ENCODE measurements at places on chromosomes 4 and X.

DNA sequence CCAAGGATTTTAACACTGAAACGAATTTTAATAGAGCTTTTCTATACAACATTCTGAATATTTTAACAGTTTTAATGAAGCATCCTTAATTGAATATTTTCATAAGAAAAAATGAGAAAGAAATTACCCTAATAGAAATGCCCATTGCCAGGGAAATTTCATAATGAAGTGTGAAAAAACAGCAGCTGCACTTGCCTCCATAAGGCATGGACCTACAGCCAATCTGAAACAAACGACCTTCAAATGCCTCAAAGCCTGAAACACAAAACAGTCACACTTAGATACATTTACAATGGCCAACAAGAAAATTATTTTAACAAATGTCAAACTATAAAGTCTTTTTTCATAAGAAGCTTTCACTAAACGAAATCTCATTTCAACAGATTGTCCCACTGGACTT, 74.4 kb downstream of the SLC9B1 start:
- no peak for DNase-seq

DNA sequence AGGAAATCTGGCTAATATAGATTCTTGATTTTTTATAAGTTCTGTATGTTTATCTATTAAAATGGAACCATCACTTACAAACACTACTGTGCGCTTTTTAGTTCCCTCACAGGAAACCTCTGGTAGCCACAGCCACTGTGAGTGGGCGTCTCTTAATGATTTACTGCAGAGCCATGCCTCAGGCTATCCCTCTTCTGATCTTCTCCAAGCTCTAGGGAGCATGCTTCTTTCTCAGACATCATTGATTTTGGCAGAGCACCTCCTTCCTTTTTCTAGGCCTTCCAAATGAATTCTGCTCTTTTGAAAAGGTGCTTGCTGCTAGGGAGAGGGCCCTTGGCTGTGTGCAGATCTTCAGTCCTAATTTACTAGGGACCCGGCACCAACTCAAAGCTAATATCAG, 61.1 kb upstream of the STS start:
- DNase-seq, result no peak

GRCh38 chr4:123809864-123810263, 413.3 kb downstream of the SPRY1 start:
- DNase-seq, result no peak

DNA sequence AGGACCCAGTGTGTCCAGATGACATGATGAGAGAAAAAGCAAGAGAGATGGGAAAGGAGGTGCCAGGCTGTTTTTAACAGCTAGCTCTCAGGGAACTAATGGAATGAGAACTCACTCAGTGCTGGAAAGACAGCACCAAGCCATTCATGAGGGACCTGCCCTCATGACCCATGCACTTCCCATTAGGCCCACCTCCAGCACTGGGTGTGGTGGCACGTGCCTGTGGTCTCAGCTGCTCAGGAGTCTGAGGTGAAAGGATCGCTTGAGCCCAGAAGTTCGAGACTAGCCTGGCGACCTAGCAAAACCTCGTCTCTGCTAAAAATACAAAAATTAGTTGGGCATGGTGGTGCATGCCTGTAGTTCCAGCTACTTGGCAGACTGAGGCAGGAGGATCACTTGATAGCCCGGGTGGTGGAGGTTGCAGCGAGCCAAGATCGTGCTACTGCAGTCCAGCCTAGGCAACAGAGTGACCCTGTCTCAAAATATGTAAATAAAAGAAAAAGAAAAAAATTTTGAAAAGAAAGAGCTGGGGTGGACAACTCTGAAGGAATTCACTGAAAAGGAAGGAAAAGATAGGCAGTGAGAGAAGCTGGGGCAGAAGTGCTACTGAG, 50.9 kb downstream of the FAM193A start:
- DNase-seq, result no peak

- DNase-seq, result no peak
These were observed 21.3 kb downstream of the ETDA start for GRCh38 chrX:135273162-135273561.

GRCh38 chr4:114384629-114385028, 214.0 kb upstream of the UGT8 start:
- DNase-seq, result peak; percentile 46

GRCh38 chr4:160020804-160021203, 917.9 kb downstream of the RAPGEF2 start:
- DNase-seq, result no peak

DNA sequence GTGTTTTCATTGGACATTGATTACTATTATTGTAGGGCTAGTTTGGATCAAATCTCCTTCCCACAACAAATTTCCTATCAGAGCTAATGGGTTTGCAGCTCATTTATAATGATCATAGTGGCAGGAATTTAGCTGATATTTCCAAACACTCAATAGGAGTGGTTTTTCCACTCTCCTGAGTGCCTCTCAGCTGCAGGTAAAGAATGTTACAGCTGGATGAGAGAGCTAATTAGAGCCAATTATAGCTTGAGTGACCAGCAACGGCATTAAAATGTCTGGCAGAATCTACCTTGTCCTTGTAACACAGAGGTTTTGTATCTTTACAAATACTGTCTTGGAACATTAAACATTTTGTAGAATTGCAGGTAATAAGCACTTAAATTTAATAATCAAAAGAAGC, 602.8 kb upstream of the EPHA5 start:
- DNase-seq, result no peak
